ENCODE measurements at places on chromosomes 4 and X.

DNA sequence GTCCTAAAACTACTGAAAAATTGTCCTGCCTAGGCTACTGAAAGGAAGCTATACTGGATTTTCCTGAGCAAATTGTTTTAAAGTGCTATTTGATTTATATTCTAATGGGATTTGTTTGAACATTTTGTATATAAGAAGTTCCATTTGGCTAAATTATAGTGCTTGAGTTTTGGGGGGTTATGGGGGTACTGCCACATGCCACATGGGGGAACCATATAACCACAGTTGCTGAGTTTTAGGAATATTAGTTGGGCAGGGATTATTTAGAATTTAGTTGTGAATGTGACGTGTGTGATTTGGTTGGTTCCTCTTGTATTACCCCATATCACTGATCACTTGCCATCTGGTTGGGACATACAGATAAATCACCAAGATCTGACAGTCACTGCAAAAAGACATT is 224.5 kb upstream of the TAPT1 start:
- DNase-seq, result no peak

DNA sequence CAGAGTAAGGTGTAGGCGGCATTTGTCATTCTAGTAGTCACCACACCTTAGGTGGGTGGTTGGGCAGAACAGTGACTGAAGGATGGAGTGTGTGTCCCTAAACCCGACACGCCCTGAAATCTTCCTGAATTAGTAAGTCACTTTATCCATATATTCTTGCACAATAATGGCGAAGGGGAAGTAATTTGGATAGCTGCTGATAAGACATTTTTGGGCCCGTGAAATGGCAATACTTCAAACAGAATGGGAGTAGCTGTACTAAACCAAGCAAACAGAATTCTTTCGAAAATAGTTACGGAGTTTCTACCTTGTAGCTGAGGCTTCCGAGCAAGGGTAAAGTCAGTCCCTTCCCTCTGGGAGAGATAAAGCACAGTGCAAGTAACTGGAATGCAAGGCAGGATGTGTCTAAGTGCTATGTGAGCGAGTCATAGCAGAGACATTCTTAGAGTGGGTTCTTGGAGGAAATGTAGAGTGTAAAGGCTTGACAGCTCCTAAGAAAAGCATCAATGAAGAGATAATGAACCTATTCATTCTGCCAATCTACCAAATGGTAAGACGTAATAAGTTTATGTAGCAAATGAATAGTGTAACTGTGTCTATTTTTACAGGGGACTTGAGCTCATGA is 72.8 kb downstream of the CLCN5 start:
- no peak for DNase-seq

DNA sequence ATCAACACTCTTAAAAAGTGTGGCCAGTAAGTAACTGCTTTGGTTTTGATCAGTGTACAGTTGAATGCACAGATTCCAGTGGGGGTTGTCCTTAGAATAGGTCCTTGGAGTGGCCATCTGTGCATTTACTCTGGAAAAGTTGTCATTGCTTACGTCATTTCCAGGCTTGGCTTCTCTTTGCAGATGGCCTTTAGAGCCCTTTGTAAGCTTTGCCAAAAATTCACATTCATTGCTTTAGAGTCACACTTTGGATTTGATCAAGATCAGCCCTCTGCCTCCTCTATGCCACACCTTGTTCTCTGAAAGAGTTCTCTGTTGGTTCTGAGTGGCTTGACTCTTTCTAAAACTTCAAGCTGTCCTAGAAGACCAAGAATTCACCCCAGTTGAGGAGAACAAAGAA is 83.9 kb downstream of the MAMLD1 start:
- DNase-seq, result no peak

GRCh38 chrX:143854006-143854405 is 29.9 kb upstream of the UBE2NL start:
- no peak for DNase-seq

GRCh38 chr4:89511776-89512175 is 204.2 kb upstream of the GPRIN3 start:
- no peak for DNase-seq

- DNase-seq, result no peak
Observed at GRCh38 chr4:150590631-150591030, 8.7 kb downstream of the MAB21L2 start.

- no peak for DNase-seq
Observed at GRCh38 chr4:153082322-153083301, 121.6 kb upstream of the TRIM2 start.

DNA sequence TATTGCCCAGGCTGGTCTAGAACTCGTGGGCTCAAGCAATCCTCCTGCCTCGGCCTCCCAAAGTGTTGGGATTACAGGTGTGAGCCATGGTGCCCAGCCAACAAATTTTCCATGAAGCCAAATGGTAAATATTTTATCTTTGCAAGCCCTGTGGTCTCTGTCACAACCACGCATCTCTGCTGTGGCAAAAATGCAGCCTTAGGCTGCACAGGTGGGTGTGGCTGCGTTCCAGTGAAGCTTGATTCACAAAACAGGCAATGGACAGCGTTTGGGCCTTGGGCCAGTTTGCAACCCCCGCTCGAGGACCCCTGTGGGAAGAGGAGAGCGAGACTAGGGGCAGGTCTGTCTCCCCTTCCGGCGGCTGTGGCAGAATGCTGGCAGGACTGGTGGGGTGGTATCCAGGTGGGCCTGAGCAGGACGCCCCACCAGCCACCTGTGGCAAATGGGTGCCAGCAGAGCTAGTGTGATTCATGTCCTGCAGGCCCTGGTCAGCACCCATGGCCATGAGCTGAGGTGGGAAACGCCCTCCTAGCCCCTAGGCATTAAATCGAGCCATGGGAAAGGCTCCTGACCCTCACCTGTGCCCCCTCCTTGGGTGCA is 19.7 kb downstream of the HTRA3 start:
- DNase-seq, result no peak

DNA sequence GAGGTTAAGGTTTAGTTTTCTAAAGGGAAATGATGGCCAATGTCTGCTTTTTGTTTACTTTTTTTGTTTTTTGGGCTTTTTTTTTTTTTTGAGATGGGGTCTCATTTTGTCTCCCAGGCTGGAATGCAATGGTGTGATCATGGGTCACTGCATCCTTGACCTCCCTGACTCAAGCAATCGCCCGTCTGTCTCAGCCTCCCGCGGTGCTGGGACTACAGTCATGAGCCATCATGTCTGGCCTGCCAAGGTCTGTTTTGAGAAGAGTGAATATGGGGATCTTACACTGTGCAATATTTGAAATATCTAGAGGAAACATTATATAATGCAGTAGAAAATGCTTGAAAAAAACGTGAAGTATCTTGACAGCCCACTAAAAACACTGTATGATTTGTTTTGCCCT is 162.5 kb downstream of the GASK1B start:
- DNase-seq, result no peak

DNA sequence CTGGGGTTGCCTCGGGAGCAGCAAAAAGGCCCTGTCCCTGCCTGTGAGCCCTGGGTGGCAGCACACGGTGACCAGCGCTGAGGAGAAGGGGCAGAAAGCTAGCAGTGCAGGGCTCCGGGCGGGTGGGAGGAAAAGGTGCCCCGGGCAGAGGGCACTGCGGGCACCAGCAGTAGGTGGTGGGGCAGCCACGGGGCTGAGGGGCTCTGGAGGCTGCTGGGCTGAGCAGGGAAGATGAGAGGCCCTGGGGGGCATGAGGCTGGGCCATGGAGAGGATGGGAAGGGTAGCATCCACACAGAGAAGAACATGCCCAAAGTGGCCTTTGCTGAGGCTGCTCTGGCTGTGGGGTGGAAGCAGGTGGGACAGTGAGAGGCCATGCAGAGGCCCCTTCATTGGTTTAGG is 67.5 kb upstream of the NKX1-1 start:
- DNase-seq, result no peak

DNA sequence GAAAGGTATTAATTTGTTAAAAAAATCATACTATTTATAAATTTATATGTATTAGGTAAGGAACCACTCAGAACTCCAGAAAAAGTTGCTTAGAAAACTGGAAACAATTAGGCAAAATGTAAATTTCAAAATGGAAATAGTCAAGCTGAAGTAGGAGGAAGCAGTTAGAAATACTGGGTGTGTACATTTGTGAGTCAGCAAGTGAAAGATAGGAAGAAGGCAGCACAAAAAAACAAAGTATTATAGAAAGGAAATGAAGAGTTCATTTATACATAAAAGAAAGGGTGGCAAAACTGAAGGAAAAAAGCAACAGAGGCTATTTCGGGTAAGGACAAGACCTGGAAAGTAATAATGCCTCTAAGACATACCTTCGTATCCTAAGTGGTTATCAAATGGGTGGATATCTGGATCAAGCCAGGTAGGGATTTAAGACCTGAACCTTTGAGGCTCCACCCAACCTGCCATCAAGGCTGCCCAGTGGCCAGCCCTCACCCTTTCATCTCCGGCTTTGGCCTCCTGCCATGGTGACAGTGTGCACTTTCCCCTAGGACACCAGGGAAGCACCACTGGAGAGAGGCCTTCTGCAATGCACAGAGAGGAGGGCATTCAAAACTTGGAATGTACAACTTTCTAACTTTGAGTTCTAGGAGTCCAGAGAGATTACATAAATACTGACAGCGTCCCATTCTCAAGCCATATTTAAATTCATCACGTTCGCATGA is at the start of gene LRRC66:
Gene LRRC66, minus strand, starts transcription at position 428 of the 722 bp plus-strand sequence. CDS start 2,750 bp downstream, outside the sequence.
- no peak for DNase-seq

DNA sequence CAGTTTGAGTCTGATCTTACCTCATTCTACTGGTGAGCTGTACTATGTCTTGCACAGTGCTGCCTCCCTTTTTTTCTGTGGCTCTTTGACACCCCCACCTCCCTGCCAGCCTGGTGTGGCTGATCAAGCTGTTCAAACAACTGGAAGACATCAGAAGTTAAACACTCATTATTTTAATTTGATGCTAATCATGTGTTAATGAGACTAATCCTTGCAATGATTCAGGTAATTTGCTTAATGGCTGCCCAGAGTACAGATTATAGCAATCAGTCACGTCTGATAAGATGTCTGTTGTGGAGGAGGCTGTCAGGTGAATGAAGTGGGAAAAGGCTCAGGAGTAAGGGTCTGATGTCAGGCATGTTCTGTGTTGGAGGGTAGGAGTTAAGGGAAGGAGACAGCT is 87.4 kb upstream of the GK2 start:
- no peak for DNase-seq
